Hematopoietic multipotent progenitor cell treated with erythropoietin and hydrocortisone succinate and interleukin-3 and kit ligand, for 6 days (in vitro differentiated cells): ENCODE measurements at places on chromosomes 3 and 15.

- DNase-seq: no peak
These were observed 18.8 kb upstream of the CHD2 start for GRCh38 chr15:92881211-92881754.

GRCh38 chr15:46383978-46384377, 749.1 kb downstream of the SQOR start:
- no peak for DNase-seq

DNA sequence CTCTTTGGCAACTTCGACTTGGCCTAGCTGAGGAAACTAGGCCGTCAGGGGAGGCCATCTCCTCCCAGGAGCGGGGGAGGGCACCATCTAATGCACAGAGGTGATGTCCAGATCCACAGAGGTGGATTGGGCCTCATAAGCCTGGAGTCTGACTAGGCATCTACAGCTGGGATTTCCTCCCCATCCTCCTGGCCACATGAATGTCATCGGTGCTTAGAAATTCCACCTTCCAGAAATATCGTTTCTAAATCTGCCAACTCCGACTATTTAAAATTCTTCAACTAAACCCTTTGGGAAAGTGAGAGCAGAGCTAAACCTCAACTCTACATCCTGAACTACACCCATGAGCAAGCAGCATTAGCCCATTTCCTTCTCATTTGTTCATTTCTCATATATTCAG, 118.7 kb downstream of the WNT5A start:
- DNase-seq: no peak

GRCh38 chr3:70249509-70250160, 62.8 kb downstream of the MDFIC2 start:
- no peak for DNase-seq

GRCh38 chr15:36844534-36844998, 255.8 kb downstream of the MEIS2 start:
- DNase-seq: no peak
